Astrocyte (in vitro differentiated cells and primary cell): ENCODE measurements at places on chromosomes 7 and 10.

DNA sequence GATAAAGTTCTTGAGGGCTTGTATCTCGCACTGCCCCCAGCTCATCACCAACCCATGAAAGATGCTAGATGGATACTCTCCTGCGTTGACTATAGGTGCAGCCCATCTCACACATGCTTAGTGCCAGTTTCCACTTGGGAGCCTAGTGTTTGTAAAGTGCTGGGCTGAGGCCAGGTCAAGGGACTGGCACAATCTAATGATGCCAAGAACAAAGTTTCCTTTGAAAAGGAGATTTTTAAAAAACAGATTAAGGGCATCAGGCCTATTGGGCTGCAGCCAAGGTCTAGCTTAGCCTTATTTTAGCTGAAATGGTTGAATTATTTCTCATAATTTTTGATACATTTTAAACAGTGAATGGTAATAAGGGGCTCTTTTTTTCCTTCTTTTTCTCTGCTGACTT is 259.0 kb downstream of the ADRA2A start:
- DNase-seq = no peak

GRCh38 chr10:52999258-52999657 is 226.7 kb upstream of the MBL2 start:
- no peak for DNase-seq

DNA sequence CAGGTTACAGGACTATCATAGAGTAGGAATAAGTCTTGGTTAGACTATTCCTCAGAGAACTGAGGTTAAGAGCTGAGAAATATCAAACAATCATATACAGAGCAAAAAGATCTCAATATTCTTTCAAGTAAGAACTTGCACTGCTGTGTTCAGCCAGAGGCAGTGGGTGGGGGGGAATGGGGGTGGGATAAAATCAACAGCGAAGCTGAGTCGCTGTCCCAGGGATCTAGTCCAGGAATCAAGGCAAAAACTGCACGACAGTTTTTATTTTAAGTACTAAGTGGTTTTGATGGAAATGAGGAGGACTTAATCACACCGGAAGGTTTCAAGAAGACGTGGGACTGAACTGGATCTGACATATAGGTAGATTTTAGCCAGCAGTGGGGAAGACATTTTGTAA is 159.1 kb downstream of the SRPK2 start:
- no peak for DNase-seq

DNA sequence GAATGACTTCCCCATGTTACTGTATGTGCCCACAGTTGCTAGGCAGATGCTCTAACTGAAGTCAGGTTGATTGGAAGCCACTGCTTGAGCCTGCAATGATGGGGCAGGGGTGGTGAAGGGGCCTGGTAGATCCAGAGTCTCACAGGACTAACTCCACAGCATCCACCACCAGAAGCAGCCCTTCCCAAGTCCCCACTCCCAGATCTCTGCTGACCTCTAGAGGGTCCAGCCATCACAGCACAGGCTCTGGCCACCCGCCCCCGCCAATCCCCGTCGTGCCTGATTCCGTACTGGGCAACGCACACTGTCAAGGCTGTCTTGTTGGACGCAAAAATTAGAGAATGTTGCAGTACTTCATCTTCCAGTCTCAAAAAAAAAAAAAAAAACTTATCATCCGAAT is 136.8 kb upstream of the PDE1C start:
- peak; percentile 11 for DNase-seq
